ENCODE measurements at places on chromosomes 4 and X.

DNA sequence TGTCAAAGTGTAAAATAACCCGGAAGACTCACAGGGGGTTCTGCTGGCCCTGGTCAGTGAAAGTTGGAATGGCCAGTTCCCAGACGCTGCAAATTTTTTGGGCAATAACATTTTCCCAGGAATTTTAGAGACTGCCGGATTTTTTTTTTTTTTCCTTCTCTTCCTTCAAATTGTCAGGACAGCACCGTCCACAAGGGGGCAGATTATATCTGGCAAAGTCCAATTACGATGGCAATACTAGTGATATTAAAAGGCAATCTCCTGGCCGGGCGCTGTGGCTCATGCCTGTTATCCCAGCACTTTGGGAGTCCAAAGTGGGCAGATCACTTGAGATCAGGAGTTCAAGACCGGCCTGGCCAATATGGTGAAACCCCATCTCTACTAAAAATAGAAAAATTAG, 20.5 kb downstream of the SLC25A5 start:
- DNase-seq: peak; percentile 9

DNA sequence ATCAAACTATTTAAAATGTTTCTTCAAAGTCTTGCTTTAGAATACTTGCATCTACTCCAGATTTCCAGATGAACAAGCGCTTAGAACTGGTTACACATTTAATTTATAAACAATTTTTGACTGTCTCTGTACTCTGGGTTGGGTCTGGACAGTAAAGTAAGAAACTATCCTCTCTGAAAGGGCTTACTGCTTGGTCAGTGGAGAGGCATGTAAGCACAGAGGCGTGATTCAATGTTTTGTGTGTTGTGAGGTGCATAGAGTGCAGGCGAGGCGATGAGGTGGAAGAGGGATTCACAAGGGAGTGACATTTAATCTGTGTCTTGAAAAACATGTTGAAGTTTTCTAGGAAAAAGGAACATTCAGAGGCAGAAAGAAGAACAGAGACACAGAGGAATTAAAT, 231.4 kb downstream of the VEGFC start:
- no peak for DNase-seq

GRCh38 chrX:106802388-106803275, at the start of gene TBC1D8B:
TBC1D8B (plus strand) TSS chrX:106802673; CDS start chrX:106802854, 181 bp downstream.
- DNase-seq: no peak

GRCh38 chr4:82678051-82678450, 116.3 kb upstream of the TMEM150C start:
- no peak for DNase-seq

- DNase-seq: no peak
These were observed 80.0 kb downstream of the NWD2 start for GRCh38 chr4:37324546-37324945.

DNA sequence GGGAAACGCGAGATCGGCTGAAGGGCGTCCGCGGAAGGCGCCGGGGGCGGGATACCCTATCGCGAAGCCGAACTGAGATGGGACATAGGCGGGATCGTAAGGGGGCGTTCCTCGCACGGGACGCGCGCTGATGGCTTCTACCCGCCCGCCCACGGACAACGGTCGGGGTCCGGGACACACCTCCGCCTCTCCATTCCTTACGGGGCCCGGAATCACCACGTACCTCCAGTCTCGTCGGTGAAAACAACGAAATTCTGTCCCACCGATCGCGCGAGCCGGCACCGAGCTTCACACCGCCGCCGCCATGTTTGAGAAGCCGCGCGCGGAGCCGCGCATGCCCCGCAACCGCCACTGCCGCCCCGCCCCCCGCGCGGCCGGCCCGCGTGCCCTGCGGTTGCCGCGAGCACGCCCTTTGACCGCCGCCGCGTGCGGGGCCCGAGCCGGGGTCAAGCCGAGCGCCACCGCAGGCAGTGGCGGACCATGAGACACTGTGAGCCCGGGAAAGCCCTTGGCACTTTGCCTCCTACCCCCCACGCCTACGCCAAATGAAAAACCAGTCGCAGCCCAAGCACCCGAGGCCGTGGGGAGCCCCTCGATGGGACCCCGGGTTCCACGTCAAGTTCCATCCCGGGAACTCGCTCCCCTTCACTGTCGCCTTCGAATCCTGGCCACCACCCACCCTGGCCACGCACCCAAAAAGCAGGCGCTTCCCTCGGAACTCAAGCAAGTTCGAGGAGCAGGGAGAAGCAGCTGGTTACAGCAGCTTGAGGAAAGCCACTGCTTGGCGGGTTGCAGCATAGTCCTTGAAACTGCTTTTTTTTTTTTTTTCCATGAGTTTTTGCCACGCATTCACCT, at the start of gene SCML2:
Gene SCML2, minus strand, starts transcription at position 320 of the 855 bp plus-strand sequence. CDS start 20,617 bp downstream, outside the sequence.
- peak; percentile 2 for DNase-seq

DNA sequence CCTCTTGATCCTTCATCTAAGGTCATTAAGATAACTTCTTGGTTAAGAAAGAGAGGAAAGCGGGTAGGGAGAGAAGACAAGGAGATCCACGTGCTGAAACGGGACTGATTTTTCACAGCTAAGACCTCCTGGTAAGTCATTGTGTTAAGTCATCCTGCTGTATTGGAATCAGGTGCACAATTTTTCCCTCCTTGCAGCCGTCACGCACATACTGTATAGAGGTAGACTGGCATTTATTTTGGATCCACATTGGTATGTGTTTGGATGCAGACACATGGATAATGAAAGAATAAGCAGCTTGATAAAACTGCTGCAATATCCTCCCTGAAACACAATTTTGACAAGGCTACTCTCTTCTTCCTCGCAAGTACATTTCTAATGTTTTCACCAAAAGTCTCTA, 60.1 kb upstream of the NAP1L5 start:
- DNase-seq: no peak

DNA sequence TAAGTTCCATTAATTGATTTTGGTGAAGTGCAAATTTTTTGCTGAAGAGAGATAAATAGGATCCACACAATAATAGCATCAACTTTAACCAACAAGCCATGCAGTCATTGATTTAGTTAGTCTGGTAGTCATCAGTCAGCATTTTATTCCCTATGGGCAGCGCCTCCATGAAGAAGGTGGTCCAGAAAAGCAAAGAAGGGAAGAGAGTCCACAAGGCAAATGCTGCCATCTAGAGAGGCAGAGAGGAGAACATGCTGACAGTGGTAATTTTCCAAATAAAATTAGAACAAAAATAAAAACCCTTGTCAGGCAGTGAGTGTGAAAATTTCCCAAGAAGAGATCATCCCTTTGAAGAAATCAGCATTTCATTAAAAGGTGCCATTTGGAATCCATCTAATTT, 366.7 kb upstream of the FAM241A start:
- no peak for DNase-seq

GRCh38 chr4:84159762-84160161, 339.3 kb downstream of the NKX6-1 start:
- DNase-seq: no peak

DNA sequence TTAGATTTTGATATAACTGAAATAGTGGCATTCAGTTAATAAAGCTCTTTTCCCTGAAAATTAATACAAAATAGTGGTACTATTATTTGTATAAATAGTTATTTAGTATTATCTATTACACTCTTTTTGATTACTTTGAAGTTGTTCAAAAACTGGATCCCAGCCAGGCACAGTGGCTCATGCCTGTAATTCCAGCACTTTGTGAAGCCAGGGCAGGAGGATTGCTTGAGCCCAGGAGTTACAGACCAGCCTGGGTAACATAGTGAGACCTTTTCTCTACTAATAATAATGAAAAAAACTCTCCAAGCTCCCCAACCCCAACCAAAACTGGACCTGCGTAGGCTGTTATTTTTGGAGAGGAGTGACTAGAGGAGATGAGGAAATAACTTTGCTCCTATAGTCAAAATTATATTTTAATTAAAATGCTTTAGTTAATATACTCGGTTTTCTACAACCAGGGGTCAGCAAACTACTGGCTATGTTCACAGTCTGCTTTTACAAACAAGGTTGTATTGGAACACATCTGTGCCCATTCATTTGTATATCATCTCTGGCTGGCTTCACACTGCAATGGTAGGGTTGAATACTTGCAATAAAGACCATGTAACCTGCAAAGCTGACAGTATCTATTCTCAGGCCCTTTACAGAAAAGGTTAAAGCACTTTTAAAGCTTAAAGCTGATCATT, 27.6 kb downstream of the GUCY1A1 start:
- no peak for DNase-seq

All from effector CD8-positive, alpha-beta T cell (primary cell).